LHCN-M2 (cell line): ENCODE measurements at places on chromosomes 6 and 20. TPM values are rescaled to one million over a fixed set of nuclear protein-coding genes. Genes with fewer than 3 reads are reported as not detected.

GRCh38 chr20:60100780-60101179 is 142.6 kb downstream of the CDH26 start:
- no peak for DNase-seq

DNA sequence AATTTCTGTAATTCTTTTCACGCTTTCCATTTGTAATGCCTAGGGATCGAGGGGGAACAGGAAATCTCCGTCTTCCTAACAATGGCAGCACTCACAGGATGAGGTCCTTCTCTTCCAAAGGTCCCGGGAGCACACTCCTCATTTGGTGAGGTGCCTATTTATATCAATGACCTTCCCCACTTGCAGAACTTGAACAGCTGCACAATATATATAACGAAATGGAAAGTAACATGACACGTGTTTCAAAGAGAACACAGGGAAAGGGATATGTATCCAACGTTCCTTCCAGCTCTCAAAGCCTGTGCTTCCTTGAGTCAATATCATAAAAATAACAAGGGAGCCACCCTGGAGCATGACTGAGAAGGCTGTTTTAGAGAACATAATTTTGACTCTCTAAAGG is 78.6 kb upstream of the RBM24 start:
- peak; percentile 90 for DNase-seq

DNA sequence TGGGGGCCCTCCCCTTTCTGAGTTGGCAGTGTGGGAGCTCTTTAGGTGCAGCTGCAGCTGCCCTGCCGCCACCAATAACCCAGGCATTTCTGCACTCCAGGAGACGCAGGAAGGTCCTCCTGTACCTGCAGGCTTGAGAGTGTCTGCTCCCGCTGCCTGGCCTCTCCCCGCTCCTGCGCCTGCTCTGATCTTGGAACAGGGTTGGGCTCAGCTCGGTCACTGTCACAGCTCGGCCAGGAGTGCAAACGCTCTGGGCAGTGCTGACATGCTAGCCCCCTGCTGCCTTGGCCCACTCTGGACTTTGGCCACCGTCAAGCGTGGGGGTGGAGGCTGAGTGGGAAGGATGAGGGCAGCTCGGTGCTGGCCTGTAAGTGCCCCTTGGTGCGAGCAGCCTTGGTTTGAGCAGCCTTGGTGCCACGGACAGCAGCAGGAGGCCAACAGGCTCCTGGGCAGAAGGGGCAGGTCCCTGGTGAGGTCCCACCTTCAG is 738.1 kb upstream of the GJE1 start:
- DNase-seq: no peak

- peak; percentile 74 for DNase-seq
These were observed 34.1 kb downstream of the CEBPB start for GRCh38 chr20:50224531-50225255.

DNA sequence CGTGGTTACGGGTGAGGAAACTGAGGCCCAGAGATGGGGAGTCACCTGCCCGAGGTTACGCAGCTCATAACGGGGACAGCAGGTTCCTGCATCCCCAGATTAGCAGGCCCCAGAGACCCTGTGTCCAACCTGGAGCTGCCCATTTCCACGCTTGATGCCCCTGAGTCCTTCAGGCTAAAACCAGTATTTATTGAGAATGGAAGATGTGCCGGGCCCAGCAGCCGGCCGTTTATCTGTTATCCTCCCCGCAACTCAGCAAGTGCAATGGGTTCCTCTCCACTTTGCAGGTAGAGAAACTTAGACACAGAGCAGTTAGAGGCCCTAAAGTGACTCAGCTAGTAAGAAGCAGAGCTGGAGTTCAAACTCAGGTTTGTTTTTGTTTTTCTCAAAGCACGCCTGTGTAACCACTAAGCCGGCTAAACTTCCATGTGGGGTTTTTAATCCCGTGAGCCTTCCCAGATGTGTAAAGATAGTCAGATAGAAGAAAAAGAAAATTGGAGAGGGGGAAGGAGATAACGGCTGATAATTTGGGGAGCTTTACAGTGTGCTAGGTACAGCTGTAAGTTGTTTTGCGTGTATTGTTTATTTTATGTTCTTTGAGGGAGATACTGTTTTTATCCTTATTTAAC is 775 bp downstream of the PFDN4 start:
- peak; percentile 61 for DNase-seq

GRCh38 chr6:163834226-163834970 is 419.9 kb downstream of the QKI start:
- DNase-seq: no peak

DNA sequence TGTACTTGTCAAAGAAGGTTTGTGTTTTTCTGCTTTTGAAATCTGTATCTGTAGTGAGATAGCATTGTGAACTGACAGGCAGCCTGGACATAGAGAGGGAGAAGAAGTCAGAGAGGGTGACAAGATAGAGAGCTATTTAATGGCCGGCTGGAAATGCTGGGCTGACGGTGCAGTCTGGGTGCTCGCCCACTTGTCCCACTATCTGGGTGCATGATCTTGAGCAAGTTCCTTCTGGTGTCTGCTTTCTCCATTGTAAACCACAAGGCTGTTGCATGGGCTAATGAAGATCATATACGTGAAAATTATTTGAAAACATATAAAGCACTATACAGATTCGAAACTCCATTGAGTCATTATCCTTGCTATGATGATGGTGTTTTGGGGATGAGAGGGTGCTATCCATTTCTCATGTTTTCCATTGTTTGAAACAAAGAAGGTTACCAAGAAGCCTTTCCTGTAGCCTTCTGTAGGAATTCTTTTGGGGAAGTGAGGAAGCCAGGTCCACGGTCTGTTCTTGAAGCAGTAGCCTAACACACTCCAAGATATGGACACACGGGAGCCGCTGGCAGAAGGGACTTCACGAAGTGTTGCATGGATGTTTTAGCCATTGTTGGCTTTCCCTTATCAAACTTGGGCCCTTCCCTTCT is 18.4 kb downstream of the CD83 start:
- no peak for DNase-seq

GRCh38 chr6:27592481-27593199 is 119.7 kb upstream of the ZNF184 start:
- DNase-seq: peak; percentile 92

GRCh38 chr20:63119963-63120807 is 95.7 kb downstream of the YTHDF1 start:
- DNase-seq: no peak

GRCh38 chr6:112205427-112206109 is 48.8 kb downstream of the LAMA4 start:
- DNase-seq: no peak

DNA sequence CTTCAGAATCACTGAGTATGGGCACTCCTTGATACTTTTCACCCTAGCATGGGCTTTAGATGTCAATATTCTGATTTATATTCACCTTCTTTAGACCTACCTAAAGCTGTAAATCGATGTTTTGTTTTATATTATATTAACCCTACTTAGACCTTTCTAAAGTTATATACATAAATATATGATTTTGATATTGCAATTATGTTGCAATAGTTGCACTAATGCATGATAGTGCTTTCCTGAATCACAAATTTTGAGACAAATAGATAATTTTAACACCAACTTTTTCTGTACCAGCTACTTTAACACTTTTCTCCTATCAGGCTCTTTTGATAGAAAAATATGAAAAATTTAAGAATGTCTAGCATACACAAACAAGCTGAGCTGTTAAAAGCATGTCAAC is 34.0 kb upstream of the JAG1 start:
- DNase-seq: no peak

DNA sequence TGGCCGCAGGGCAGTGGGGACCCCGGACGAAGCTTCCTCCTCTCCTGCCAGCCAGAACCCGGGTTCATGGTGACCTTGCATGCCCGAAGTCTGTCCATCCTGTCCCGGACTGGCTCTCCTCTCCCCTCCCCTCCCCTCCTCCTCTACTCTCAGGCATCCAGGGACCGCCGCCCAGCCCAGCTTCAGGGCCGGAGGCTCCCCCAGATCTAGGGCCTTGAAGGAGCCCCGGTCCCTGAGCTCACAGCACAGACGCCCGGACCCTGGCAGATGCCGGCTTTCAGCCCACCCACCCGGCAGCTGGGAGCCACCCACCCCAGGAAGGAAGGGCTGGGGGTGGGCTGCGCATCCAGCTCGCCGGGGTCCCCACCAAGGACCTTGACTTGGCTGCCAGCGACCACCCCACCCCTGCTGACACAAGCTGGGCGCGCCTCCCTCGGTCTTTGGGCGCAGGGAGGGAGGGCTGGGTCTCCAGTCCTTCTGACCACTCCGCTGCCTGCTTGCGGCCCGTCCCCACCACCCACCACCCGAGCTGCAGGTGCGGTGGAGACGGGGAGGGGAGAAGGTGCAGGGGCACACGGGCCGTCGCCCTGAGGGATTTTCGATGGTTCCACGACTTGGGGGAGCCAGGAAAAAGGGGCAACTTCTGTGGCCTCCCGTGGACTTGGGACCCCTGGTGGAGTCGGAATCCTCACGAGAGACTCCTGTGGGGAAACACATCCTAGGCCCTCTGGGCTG is 5.8 kb upstream of the ABHD16B start:
- DNase-seq: no peak

- DNase-seq: no peak
These were observed 259.4 kb upstream of the AGPAT4 start for GRCh38 chr6:161533266-161533665.

GRCh38 chr20:9699181-9699580 is 139.7 kb downstream of the PAK5 start:
- DNase-seq: no peak

DNA sequence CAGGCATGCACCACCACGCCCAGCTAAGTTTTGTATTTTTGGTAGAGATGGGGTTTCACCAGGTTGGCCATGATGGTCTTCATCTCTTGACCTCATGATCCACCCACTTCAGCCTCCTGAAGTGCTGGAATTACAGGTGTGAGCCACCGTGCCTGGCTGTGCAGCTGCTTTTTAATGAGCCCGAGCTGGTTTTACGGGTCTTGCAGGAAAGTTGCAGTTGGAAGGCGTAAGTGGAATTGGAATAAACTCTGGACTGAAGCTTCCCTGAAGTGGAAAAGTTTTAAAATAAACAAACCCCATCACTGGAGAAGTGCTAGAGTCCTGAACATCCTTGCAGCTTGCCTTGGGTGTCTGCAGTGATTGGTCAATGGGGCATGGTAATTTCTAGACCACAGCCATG is 40.4 kb downstream of the KIF25 start:
- no peak for DNase-seq

SNAP25 gene
- 0.58 and 1.1 TPM in 2 replicates for total RNA-seq

SYCP2L gene
- total RNA-seq: 0.06 TPM in 1 of 2 replicates, not detected in the other

CLPSL2 gene
- total RNA-seq: not detected in 2 replicates

C6orf141 gene
- 4.5 and 6.5 TPM in 2 replicates for total RNA-seq

NRSN1 gene
- not detected in 2 replicates for total RNA-seq
